Right renal pelvis (tissue), 4 donors: ENCODE measurements at places on chromosomes 16 and 17.

- peak; percentile 23 for DNase-seq
These were observed 28.3 kb downstream of the VPS35L start for GRCh38 chr16:19583665-19584300.

DNA sequence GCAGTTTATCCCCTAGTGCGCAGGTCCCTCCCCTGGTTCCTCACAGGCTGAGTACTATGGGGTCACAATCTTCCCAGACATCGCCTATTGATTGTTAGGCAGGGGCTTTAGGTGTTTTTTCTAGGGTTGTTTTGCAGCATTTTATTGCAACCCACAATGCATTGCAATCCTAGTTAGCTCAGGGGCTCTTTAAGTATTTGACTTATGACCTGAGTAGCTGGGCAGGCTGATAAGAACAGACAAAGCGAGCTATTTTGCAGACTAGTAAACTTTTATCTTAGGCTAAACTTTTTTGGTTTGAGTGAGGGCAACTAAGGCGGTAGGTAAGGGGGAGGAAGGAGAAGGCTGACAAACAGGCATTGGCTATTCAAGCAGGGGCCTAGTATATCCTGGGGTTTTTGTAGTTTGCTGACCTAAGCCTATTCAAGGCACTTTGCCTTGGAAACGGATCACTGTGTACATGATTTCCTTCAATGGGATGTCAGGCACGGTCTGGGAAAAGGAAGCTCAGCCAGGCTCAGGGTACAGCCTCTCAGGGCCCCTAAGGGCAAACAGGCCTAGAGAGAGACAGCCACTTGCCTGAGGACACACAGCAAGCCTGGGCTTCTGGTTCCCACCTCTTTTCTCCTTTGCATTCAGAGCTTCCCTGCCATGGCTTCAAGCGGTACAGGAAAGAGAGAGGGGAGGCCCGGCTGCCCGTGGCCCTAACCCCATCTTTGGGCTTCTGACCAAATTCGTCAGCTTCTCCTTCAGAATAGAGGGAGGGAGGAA, 6.4 kb downstream of the DRC7 start:
- no peak for DNase-seq

- DNase-seq, result no peak
These were observed 698 bp downstream of the CD300C start for GRCh38 chr17:74544991-74545842.

GRCh38 chr16:68548947-68549346, 9.9 kb downstream of the ZFP90 start:
- no peak for DNase-seq
